ENCODE measurements at places on chromosomes 2 and 18. TPM values are rescaled to one million over a fixed set of nuclear protein-coding genes. Genes with fewer than 3 reads are reported as not detected.

DNA sequence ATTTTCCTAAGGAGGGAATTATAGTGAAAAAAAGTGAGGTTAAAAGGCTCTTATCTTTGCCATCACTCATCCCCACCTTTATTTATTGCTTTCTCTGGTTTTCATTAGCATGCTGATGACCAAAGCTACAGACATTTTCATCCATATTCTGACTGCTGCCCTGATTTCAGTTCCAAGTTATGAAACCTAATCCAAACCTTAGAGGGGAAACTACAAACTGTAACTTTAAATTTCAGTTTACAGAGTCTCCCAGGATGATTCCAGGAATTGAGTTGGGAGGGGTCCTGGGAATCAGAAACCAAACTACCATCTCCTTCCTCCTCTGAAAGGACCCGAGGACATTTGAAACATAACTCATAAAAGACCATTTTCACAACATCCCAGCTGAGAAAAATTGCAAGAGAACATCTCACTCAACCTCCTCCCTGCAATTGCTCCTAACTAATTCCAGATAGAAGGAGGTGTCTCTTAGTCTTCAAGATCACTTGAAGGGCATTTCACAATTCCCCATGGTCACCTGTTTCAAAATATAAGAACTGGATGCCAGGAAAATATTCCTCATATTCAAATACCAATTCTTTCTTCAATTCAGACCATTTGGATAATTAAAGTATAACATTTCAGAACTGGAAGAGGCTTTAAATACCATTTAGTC is 520.6 kb downstream of the TNS1 start:
- no peaks in the 10 kb centered on the region for H3K27me3 ChIP-seq
- no peaks in the 10 kb centered on the region for H3K36me3 ChIP-seq
- H3K27ac ChIP-seq: no peak overlapping the region
- H3K4me3 ChIP-seq: no peak overlapping the region
- DNase-seq: no peak

DNA sequence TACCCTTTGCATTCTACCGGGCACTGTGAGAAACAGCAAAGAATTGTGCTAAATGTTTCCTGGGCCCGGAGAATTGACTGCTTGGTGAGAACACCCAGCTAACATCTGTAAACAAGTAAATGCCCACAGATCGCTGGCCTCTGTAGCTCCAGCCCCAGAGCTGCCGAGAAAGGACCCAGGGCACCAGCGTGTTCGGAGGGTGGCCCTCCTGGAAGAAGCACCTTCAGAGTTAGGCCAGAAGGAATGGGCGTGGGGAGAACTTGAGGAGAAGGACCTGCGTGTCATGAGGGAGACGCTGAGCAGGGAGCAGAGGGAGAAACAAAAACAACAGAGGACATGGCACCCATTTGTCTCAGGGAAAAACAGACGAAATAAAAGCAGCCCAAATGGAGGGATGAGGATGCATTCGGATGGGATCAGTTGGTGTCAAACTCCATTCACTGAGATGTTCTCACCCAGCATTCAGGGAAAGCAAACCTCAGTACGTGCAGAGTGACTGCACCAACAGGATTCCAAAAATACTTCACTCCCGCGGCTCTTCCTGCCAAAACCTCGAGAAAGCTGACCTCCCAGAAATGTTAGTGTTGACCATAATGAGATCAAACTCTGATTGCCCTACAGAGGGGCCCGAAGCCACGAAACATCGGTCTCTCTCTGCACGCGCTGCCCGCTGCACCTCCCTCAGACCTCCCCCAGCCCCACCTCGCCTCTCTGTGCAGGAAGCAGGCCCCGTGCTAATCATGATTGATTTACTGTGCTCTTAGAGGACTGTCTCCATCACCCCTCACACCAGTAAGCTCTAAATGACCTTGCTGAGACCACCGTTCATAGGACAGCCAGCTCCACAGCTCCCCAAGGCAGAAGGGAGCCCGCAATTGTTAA is 376.3 kb upstream of the SALL3 start:
- no peaks in the 10 kb centered on the region for H3K36me3 ChIP-seq
- no peak overlapping the region for H3K4me3 ChIP-seq
- DNase-seq: no peak
- no peaks in the 10 kb centered on the region for H3K4me1 ChIP-seq

DNA sequence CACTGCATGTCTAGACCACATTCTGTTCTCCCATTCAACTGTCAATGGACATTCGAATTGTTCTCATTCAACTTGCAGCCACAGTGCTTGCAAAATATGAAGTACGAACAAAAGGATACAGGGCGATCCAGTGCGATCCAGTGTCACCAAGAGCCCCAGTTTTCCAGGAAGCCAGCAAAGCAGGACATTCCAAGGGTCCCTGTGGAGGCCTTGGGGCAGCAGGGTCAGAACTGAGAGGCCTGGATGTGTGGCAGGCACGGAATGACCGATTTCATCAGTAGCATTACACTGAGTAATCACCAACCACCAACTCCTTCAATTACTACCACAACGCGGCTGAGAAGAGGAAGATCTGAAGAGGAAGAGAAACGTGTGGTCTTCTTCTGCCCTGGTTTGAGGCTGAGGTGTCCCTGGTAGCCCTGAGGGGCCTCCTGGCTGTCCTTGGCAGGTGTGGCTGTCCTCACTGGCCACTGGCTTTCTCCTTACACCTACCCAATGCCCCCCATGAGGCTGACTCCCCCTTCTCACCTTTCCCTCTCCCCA is 172.7 kb upstream of the FHL2 start:
- H3K4me3 ChIP-seq: no peak overlapping the region
- peaks cover 7% of the 10 kb centered on the region for H3K4me1 ChIP-seq
- H3K27ac ChIP-seq: no peak overlapping the region
- no peak for DNase-seq
- H3K36me3 ChIP-seq: no peaks in the 10 kb centered on the region

CABYR gene
- 1.3 TPM for total RNA-seq

DNA sequence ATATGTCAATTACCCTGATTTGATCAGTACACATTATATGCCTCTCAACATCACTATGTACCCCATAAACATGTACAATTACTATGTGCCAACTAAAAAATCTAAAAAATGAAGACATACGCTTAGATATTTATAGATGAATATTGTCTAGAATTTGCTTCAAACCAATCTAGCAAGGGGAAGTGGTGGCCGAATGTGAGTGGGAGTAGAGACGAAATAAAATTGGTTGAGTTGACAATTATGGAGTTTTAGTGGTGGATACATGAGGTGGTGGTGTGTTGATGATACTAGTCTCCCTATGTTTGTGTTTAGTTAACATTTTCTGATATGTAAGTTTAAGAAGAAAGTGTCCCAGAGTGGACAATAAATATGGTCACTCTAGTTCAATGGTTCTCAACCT is 49.0 kb downstream of the SDC1 start:
- no peak overlapping the region for H3K4me3 ChIP-seq
- H3K36me3 ChIP-seq: no peaks in the 10 kb centered on the region
- no peaks in the 10 kb centered on the region for H3K27me3 ChIP-seq
- no peak overlapping the region for H3K27ac ChIP-seq

IAH1 gene
- 62.3 TPM for total RNA-seq

DNA sequence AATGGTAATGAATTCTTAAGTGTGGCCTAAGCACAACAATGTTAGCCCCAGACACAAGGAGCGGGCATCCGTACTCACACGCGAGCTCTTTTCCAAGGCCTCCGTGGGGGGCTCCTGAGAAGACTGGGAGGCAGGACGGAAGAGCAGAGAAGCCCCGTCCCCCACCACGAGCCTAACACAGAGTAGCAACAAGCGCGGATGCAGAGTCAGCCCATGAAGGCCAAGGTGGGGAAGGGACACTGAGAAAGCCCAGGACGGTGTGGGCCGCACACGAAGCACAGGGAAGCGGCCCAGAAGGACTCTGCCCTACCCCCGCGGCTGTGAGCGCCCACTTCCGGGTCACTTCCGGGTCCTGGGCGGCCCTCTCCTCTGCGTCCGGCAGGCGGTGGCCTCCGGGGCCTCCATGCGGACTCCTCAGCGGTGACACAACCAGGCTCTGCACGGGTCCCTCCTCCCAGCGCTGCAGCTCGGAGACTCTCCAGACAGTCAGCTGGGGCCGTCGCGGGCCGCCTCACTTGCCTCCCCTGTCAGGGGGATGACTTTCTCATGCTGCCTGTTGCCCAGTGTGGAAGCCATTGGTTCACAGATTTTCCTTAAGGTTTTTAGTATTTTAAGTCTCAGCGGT is 151.5 kb downstream of the MTCL1 start:
- no peaks in the 10 kb centered on the region for H3K36me3 ChIP-seq
- no peak for DNase-seq
- no peak overlapping the region for H3K4me3 ChIP-seq

GRCh38 chr2:79717364-79718007 is 204.6 kb downstream of the CTNNA2 start:
- H3K27ac ChIP-seq: no peak overlapping the region
- no peaks in the 10 kb centered on the region for H3K36me3 ChIP-seq
- no peak overlapping the region for H3K4me3 ChIP-seq
- no peaks in the 10 kb centered on the region for H3K4me1 ChIP-seq
- no peak for DNase-seq

- DNase-seq: no peak
- H3K4me1 ChIP-seq: no peaks in the 10 kb centered on the region
- H3K36me3 ChIP-seq: no peaks in the 10 kb centered on the region
- no peak overlapping the region for H3K27ac ChIP-seq
- no peaks in the 10 kb centered on the region for H3K27me3 ChIP-seq
Measured at GRCh38 chr2:123693836-123694235, 331.3 kb upstream of the CNTNAP5 start.

DNA sequence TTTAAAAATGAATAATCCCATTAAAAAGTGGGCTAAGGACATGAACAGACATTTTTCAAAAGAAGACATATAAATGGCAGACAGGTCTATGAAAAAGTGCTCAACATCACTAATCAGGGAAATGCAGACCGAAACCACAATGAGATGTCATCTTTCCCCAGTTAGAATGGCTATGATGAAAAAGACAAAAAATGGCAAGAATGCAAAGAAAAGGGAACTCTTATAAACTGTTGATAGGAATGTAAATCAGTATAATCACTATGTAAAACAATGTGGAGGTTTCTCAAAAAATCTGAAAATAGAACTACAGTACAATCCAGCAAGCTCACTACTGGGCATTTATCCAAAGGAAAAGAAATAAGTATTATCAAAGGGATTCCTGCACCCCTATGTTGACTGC is 169.2 kb downstream of the METTL4 start:
- H3K4me1 ChIP-seq: no peaks in the 10 kb centered on the region
- H3K27ac ChIP-seq: no peak overlapping the region
- no peak overlapping the region for H3K4me3 ChIP-seq
- DNase-seq: no peak
- no peaks in the 10 kb centered on the region for H3K36me3 ChIP-seq

- no peaks in the 10 kb centered on the region for H3K27me3 ChIP-seq
- H3K27ac ChIP-seq: no peak overlapping the region
- no peaks in the 10 kb centered on the region for H3K4me1 ChIP-seq
- H3K36me3 ChIP-seq: no peaks in the 10 kb centered on the region
- DNase-seq: no peak
Measured at GRCh38 chr2:195390686-195391321, 266.2 kb upstream of the SLC39A10 start.

DNA sequence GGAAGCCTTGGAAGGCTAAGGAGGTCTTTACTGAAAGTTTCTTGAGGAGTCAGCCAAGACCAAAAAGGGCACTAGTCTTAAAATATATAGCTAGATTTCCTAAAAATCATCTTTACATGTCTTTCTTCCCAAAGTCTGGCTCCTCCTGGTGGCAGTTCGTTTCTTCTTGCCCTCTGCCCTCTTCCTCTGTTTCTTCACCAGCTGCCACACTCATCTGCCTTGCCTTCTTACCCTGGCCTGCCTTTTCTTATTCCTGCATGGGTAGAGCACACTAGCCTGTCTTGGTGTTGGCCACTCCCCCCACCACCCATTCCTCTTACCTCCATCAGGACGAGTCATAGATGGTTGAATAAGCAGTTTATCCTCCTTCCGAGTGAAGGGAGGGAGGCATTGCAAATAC is 129.8 kb downstream of the RAPGEF4 start:
- DNase-seq: no peak
- no peak overlapping the region for H3K27ac ChIP-seq
- H3K27me3 ChIP-seq: no peaks in the 10 kb centered on the region
- H3K4me3 ChIP-seq: no peak overlapping the region
- H3K4me1 ChIP-seq: no peaks in the 10 kb centered on the region

HMSD gene
- total RNA-seq: not detected

DNA sequence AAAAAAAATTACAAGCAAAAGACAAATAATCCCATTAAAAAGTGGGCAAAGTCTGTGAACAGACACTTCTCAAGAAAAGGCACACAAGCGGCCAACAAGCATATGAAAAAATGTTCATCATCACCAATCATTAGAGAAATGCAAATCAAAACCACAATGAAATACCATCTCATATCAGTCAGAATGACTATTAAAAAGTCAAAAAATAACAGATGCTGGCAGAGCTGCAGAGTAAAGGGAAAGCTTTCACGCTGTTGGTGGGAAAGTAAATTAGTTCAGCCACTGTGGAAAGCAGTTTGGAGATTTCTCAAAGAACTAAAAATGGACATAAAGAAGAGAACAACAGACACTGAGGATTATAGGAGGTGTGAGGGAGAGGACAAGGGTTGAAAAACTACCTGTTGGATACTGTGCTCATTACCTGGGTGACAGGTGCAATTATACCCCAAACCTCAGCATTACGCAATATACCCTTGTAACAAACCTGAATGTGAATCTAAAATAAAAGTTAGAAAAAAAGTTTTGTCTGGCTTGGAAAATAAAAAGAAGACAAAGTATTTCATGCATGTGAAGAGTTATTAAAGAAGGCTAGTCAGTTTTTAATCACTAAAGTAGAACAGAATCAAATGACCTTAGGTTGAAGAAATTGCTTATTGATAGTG is 8.7 kb upstream of the ACSL3 start:
- H3K4me3 ChIP-seq: no peak overlapping the region
- no peak overlapping the region for H3K27ac ChIP-seq
- no peaks in the 10 kb centered on the region for H3K4me1 ChIP-seq
- DNase-seq: no peak

DNA sequence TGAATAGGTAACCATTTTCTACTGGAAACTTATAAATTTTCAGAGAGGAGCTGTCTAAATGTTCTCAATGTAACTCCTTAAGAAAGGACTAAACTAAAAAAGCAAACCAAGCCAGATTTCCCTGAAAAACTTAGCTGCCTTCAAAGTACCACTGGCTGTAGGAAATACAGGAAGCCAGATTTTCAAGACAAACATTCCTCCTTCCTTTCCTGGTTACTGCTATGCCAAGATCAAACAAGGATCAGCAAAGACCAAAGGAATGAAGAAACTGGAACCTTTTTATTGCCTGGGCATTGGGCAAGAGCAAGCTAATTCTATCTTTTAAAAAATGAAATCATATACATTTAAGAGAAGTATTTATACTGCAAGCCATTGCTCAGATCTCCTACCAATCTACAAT is 212.7 kb downstream of the DYM start:
- H3K27ac ChIP-seq: no peak overlapping the region
- no peak overlapping the region for H3K4me3 ChIP-seq
- H3K27me3 ChIP-seq: no peaks in the 10 kb centered on the region
- no peaks in the 10 kb centered on the region for H3K36me3 ChIP-seq

CAVIN2 gene
- 189 TPM for total RNA-seq

DNA sequence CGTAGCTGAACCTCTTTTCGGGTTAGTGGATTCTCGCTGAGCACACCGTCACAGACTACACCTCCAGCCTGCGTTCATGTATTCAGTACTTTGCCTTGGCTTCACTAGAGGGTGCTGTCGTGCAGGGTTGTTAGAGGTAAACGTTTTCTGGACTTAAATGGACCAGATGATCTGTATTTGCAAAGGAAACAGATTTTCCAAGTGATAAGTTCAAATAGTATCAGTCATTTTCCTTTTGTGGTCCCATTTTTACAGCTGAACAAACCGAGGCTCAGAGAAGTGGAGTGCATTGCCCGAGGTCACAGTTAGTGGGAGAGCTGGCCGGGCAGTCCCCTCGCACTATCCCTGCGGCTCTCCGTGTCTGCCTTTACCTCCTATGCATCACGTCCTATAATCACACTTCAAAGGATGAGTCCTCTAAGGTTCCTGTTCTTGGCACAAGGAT is 125.9 kb downstream of the MAP4K4 start:
- no peak overlapping the region for H3K27ac ChIP-seq
- H3K4me3 ChIP-seq: no peak overlapping the region
- peak; percentile 75 for DNase-seq
- no peaks in the 10 kb centered on the region for H3K27me3 ChIP-seq
